ENCODE measurements at places on chromosomes 2 and 18.

DNA sequence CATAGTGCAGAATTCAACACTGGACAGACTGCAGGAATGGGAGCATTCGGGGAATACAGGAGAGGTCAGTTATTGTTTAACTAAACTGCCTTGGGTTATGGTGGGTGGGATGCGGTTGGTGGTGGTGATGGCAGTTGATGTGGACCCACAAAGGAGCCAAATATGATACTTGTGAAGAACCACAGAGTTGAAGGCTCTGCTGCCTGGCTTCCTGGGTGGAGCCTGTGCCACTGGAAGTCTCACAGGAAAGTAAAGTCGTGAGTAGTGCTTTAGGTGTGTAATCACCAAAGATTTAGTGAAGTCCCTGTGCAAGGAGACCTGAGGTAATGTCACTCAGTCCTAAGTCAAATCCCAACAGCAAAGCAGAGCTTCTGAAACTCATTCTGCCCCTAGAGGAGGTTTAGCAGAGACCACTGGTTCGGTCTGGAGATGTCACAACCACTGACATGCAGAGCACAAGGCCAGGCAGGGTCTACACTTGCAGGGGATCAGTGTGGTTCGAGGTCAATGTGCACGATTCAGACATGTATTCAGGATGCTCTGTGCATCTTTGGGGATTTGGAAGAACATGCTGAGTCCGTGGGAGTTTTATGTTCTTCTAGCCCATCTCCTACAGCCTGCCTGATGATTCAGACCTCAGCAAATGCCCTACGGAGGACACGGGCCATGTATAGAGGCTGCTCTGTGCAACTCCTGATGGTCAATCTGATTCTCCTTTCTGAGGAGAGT lies 1150.9 kb downstream of the RPIA start:
- no peak for DNase-seq

- DNase-seq, result no peak
These were observed 402.6 kb upstream of the MEIS1 start for GRCh38 chr2:66032226-66032775.

GRCh38 chr2:71929482-71929772 lies 218.2 kb downstream of the CYP26B1 start:
- DNase-seq, result no peak

GRCh38 chr2:18825838-18826237 lies 236.5 kb upstream of the NT5C1B start:
- no peak for DNase-seq

GRCh38 chr2:115910270-115910669 lies 1467.8 kb downstream of the DPP10 start:
- DNase-seq, result no peak

DNA sequence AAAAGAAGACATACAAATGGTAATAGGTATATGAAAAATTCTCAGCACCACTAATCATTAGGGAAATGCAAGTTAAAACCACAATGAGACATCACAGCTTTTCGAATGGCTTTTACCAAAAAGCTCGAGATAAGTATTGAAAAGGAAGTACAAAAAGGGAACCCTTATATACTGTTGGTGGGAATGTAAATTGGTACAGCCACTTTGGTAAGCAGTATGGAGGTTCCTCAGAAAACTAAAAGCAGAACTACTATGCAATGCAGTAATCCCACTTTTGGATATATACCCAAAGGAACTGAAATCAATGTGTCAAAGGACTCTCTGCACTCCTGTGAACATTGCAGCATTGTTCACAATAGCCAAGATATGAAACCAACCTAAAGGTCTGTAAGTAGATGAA lies 107.5 kb upstream of the SPATS2L start:
- DNase-seq, result no peak

- DNase-seq, result no peak
These were observed 324.8 kb upstream of the MEIS1 start for GRCh38 chr2:66110086-66110485.

DNA sequence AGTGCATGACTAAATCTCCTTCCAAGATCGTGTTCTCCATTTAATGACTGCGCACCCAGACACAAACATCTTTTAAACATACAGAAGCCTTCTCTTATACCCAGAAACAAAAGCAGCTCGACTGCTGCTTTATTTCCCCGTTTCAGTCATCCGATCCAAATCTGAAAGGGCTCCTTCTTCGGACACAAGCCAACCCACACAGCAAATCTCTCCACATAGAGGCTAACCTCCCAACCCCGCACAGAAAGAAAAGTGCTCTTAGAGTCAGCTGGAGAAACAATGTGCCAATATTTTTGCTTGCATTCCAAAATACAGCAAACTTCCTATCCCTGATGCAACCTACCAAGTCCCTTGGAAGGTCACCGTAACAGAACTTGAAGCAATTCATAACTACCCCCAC lies 29.1 kb downstream of the GAREM1 start:
- no peak for DNase-seq

DNA sequence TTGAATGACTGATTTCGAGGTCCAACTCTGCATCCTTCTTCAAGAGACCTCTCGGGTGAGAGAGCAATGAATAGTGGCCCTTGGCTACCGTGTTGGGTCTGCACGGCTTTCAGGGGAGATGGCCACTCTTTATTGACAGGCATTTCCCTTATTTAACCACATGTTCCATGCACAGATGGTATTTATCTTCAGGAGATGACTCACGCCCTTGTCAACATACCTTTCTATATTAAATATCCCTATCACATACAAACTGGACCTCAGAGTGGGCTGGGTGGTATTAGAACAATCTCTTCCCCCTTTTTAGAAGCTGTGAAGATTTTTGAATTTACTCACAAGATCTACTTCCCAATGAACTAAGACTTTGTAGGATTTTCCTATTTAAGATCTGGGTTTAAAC lies 109.6 kb upstream of the CDC42EP3 start:
- no peak for DNase-seq

- DNase-seq, result no peak
These were observed 14.9 kb downstream of the ZDBF2 start for GRCh38 chr2:206289391-206289790.

GRCh38 chr2:159157361-159158209 lies 128.9 kb downstream of the WDSUB1 start:
- DNase-seq, result no peak

DNA sequence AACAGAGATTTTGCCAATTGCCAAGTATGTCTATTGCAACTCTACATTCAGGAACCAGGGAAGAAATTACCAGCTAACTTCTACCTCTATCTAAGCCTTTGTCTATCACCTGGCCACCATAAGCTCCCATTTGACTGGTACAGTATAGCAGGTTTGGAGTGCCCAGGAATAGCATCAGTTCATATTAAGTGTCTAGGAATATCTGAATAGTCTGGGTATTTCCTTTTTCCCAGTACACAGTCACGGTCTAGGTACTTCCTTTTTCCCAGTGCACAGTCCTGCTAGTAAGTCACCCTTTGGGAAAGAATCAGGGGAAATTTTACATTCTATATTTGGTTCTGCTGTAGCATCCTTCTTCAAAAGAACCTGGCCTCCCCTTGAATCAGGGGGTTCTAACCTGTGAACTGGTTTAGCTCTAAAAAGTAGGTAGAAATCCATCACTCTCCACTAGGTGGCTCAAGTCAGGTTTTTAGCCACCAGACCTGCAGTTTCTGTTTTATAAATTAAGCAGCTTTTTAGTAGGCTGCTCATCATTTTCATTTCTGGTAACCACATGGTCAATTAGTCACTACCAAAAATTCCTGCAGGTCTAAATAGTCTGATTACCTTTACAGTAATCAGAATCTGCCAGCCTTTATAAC lies 49.3 kb upstream of the DNAJC10 start:
- no peak for DNase-seq

Data from 8988T (cell line).